Stromal cell of bone marrow (primary cell): ENCODE measurements at places on chromosomes 2 and 18.

- DNase-seq, result peak; percentile 97
Measured at GRCh38 chr2:238285653-238286082, 2.7 kb downstream of the PER2 start.

GRCh38 chr2:118209727-118210126 lies 121.5 kb downstream of the INSIG2 start:
- no peak for DNase-seq

DNA sequence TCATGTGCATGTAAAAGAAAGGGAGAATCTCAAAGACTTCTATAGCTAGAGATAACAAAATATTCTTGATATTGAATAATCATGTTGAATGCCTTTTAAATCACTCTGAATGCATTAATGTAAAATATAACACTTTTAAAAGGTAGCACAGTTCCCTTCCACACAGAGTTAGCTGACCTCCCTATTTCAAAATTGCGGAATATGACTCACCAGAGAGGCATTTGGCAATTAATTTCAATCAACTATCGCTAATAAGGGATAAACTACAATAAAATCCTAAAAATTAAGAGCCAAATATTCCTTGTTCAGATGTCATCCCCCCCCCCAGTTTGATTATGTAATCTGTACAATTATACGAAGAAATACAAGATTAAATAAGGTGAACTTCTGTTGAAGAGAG lies 29.3 kb downstream of the ZC3H15 start:
- no peak for DNase-seq

- DNase-seq, result no peak
Measured at GRCh38 chr2:71789556-71790204, 336.3 kb downstream of the DYSF start.

DNA sequence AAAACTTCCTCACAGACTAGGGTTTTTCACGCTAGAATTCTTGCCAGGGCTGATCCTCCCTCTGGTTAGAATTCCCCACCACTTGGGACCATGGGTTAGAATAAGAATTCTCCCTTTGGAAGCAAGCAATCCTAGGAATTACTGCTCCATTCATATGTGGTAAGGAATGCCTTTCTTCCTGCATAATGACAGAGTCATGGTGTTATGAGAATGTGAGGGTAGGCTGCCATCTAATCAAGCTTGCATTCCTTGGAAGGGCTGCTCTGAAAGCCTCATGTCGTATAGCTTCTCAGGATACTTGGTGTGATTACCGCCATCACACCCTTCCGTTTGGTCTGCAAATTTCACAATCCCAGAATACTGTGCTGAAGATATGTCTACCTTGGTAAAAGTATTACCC lies 1282.4 kb upstream of the PIK3C3 start:
- DNase-seq, result no peak

DNA sequence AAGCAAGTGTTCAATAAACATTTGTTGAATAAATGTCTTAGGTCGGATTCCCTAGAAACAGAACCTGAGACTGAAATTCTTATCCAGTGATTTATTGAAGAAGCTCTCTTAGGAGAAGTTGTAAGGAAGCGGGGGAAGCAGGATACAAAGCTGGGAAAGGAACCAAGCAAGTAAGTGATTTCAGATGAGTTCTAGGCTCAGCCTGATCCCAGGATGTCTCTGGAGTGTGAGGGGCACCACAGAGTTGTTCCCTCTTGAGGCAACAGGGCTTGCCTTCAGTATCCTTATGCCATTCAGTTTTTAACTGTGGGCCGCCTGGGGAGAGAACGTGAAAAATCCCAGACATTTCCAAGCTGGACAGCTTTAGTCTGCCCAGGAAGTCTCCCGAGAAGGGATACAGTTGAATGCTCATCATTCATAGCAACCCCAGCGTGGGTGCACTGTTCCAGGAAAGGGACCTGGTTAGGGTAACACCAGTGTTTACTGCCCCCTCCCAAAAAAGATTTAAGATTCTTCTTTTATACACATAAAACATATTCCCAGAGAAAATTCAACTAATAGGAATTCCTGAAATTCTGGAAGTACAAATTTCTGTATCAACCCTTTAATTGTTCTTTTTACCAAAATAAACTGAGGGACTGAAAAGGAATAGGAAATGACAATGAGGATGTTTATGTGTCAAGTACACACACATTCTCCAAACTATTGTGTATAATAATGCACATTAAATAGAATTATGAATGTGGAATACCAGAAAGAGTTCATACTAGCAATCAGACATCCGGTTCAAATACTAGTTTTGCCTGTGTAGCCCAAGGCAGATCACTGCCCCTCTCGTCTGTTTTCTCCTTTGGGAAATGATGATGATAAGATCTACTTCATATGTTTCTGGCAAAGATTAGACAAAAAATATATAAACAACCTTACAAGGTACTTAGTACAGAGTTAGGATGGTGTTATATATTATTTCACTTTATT lies 592.1 kb upstream of the CDH2 start:
- no peak for DNase-seq

- DNase-seq, result no peak
Measured at GRCh38 chr2:68236103-68236734, 16.1 kb downstream of the PPP3R1 start.

DNA sequence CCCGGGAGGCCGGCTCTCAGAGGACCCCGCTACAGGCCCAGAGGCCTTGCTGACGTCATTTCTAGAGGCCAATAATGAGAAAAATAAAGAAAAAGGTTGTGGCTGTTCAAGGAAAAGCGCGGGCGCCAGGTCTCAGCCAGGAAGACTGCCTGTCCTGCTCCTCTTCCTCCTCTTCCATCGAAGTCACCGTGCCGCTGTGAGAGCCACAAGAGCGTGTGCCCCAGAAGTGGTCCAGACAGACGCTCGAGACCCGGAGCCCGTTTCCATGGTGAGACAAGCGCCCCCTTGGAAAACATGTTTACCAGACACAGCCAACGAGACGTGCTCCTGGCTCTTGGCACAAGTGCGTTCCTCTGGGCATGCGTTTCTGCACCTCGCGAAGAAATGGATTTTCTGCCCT lies 210.5 kb downstream of the HDAC4 start:
- no peak for DNase-seq
